ENCODE measurements at places on chromosomes 5 and 9.

DNA sequence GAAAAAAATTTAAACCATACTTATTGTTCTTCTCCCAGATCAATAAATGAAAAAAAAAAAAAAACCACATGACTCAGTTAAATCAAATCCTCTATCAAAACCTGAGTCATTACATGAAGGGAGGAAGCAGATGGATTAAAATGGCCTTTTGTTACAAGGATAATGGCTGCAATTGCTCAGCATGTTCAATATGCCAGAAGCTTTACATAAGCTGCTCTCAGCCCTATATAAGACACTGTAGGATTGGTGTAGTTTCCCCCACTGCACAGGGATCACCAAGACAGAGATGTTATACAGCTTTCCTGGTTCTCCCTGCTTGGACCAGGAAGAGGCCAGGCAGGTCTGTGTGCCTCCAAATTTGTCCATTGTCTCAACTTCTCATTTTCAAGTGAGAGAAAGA, 101.6 kb upstream of the MAP1B start:
- no peak for DNase-seq

- DNase-seq = no peak
Measured at GRCh38 chr5:127706691-127707090, 3.5 kb downstream of the CCDC192 start.

GRCh38 chr9:8571643-8572042, 772.1 kb upstream of the DMAC1 start:
- DNase-seq = no peak

DNA sequence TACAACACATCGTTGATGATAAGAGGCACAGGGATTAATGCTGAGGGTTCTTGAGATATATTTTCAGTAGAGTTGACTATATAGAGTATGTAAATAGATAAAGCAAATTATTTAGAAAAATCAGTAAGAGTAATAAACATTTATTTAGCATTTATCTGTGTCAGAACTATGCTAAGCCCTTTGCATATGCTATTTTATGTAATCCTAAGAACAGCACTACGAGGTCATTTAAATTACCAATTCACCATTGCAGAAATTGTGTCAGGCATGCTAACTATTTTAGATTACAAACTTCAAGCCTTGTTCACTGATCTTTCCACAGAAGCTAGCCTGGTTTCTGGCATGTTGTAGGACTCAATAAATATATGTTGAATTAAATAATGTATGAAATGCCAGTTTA, 20.4 kb upstream of the REEP2 start:
- no peak for DNase-seq

DNA sequence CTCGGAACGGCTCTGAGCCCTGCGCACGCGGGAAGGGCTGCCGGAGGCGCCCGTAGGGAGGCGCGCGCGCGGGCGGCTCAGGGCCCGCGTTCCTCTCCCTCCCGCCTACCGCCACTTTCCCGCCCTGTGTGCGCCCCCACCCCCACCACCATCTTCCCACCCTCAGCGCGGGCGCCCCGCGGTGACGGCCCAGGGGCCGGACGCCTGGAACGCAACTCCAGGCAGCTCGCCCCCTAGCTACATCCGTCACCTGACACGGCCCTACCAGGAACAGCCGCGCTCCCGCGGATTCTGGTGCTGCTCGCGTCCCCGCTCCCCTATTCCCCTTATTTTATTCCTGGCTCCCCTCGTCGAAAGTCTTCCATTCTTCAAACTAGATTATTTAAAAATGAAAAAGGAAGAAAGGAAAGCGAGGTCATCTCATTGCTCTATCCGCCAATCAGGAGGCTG, at the start of gene CDKN2B-AS1:
Gene CDKN2B-AS1 (plus strand): TSS at position 236 of the 450 bp plus-strand sequence.
- no peak for DNase-seq

- no peak for DNase-seq
Measured at GRCh38 chr5:111144352-111144930, 52.3 kb downstream of the WDR36 start.

DNA sequence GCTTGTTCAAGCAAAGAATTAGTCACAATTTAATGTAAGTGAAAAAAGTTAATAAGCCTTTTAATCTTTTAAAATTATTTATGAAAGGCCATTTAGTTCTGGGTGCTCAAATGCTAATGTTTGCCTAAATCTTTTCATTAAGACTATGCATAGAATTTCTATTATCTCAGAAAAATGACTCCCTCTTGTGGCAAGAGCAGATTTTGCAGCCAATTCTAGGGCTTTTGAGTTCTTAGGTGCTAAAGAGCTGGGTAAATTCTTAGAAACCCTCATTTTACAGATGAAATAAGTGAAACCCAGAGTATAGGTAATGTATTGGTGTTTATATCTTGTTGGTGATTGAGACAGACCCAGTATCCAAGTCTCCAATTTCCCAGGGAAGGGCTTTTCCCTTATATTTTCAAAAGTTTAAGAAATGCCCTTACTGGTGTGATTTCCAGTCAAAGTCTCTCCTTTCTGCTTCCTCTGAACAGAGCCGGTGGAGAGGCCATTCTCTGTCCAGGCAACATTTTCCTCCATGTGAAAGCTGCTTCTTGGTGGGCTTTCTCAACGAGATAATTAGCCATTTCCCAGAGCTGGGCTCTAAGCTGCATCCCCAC, 24.1 kb upstream of the PCSK5 start:
- peak; percentile 29 for DNase-seq

DNA sequence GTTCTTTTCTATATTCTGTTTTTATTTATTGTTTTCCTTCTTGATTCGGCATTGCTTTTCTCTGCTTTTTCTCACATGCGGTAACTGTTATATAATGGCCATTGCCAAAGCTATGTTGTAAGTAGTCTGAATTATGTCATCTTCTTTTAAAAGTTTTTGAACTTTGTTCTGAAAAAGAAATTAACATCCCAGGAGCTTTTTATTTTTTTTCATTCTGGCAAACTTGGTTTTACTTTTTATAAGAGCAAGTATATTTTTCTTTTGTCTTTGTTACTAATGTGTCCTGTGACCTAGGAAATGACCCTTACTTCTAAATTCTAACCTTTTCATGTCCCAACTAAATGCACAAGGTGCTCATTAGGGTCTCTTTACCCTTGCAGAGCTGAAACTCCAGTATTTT, 26.7 kb upstream of the IZUMO3 start:
- DNase-seq = no peak

- DNase-seq = peak; percentile 42
Measured at GRCh38 chr5:35089334-35090314, 41.9 kb upstream of the AGXT2 start.

DNA sequence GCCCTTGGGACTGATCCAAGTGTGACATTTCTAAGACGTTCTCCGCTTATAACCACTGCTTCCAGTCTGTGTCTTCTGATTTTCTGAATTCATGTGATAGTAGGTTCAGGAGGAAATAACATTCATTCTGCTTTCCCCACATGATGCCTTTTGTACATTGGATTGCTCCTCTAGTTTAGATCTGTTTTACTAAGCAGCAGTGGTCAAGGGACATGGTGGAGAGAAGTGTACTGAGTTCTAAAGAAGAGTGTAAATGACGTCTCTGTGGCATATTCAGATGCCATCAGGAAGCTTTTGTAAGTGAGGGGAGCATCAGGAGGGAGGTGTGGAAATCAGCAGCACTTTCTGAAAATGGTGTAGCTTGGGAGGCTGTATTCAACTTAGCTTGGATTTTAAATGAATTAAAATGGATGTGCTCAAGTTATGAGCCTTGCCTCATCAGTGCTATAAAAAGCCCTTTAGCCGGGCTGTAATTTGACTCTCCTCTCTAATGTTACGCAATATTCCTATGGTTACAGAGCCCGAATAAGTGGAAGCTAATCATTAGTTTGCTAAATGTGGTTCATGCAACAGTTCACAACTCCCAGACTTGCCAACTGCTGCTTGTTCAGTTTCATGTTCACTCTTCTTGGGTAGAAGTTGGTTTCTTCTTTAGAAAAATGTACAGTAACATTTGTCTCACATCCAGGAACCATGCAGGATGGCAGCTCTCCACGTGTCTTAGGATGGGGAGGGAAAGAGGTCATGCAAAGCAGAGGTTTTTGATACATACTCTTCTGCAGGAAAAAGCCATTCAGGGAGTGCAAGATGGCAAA, 281.3 kb downstream of the ARHGAP26 start:
- DNase-seq = no peak

GRCh38 chr9:123011878-123012528, 21.5 kb upstream of the GPR21 start:
- DNase-seq = no peak

DNA sequence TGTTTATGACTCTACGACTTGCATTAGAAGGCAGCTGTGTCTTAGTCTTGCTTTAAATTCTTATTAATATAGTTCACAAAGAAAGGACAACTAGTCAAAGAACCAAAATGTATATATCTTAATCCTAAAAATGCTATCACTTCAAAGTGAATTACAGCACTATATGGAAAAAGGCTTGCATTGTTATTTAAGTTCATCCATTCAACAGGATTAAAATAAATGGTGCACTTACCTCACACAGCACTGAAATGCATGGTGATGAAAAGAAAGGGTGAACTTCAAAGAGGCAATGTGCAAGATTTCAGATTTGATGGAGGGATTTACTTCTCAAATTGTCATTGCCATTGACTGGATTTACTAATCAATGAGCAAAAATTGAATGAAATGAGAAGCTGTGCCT, 344.4 kb upstream of the NUDT12 start:
- no peak for DNase-seq

- DNase-seq = no peak
Measured at GRCh38 chr9:16985559-16986348, 115.3 kb upstream of the BNC2 start.

GRCh38 chr9:87498046-87498810, 561 bp downstream of the DAPK1 start:
- no peak for DNase-seq

- DNase-seq = no peak
Measured at GRCh38 chr5:86971034-86971571, 296.6 kb upstream of the RASA1 start.

DNA sequence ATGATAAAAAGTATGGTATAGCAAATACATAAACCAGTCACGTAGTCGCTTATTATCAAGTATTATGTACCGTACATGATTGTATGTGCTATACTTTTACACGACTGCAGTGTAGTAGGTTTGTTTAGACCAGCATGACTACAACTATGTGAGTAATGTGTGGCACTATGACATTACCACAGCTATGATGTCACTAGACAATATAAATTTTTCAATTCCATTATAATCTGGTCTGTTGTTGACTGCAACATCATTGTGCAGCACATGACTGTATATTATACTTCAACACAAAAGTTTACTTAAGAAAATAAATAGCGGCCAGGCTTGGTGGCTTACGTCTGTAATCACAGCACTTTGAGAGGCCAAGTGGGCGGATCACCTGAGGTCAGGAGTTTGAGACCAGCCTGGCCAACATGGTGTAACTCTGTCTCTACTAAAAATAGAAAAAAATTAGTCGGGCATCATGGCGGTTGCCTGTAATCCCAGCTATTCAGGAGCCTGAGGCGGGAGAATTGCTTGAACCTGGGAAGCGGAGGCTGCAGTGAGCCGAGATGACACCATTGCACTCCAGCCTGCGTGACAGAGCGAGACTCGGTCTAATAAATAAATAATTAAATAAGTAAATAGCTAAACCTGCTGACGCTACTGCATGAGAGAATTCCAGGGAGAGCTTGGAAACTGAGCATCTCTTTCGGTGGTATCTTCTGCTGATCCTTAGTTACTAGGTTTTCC, 24.6 kb upstream of the JADE2 start:
- DNase-seq = no peak

GRCh38 chr5:139637438-139638089, 10.6 kb upstream of the CXXC5 start:
- peak; percentile 59 for DNase-seq

DNA sequence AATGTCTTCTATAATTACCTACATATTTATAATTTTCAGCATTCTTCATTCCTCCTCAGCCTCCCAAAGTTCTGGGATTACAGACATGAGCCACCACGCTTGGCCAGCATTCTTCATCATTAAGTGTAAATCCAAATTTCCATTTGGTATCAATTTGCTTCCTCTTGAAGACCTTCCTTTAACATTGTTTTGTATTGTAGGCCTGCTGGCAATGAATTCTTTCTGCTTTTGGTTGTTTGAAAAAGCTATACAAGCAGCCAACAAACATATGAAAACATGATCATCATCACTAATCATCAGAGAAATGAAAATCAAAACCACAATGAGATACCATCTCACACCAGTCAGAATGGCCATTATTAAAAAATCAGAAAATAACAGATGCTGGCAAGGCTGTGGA, 56.4 kb downstream of the GCNT4 start:
- DNase-seq = no peak

GRCh38 chr5:10788358-10788757, 27.3 kb upstream of the DAP start:
- DNase-seq = no peak
